ENCODE measurements at places on chromosomes 11 and 22. TPM values are rescaled to one million over a fixed set of nuclear protein-coding genes. Genes with fewer than 3 reads are reported as not detected.

CARNS1 gene
- total RNA-seq = 5.1 TPM

CFAP300 gene
- 5.6 TPM for total RNA-seq

SCGB1D2 gene
- total RNA-seq = not detected

CLDN5 gene
- 74.5 TPM for total RNA-seq

NOL12 gene
- total RNA-seq = 24.6 TPM

CNIH2 gene
- 8.2 TPM for total RNA-seq

KRTAP5-8 gene
- total RNA-seq = not detected

NPAS4 gene
- total RNA-seq = 0.82 TPM

APOA5 gene
- total RNA-seq = not detected

SERPING1 gene
- total RNA-seq = 31.2 TPM

LDHA gene
- 507 TPM for total RNA-seq

DBX1 gene
- not detected for total RNA-seq

ZNRF3 gene
- total RNA-seq = 12.2 TPM

OOSP4A gene
- not detected for total RNA-seq

TCN2 gene
- total RNA-seq = 31.2 TPM

KCTD14 gene
- 2.7 TPM for total RNA-seq

P2RY6 gene
- 0.44 TPM for total RNA-seq

PANX3 gene
- total RNA-seq = not detected

MYOD1 gene
- total RNA-seq = 2.4 TPM

TMEM218 gene
- 46.2 TPM for total RNA-seq

RFPL1 gene
- total RNA-seq = not detected

OR5B21 gene
- total RNA-seq = not detected

TENM4 gene
- 73.8 TPM for total RNA-seq

MSANTD2 gene
- total RNA-seq = 36.9 TPM

MPEG1 gene
- 9.2 TPM for total RNA-seq

NCR3LG1 gene
- total RNA-seq = 3.6 TPM

OR4D5 gene
- not detected for total RNA-seq

SLC6A5 gene
- 0.99 TPM for total RNA-seq

TNNI2 gene
- 103 TPM for total RNA-seq

RGL4 gene
- not detected for total RNA-seq

ZNF202 gene
- 16.1 TPM for total RNA-seq

IFITM10 gene
- 9.5 TPM for total RNA-seq

MUC6 gene
- not detected for total RNA-seq

KCNQ1OT1 gene
- 10.4 TPM for total RNA-seq

OR5A1 gene
- not detected for total RNA-seq

NXPE2 gene
- total RNA-seq = 0.33 TPM

KREMEN1 gene
- total RNA-seq = 38.2 TPM

OR52N4 gene
- total RNA-seq = not detected

RASSF10 gene
- 2.0 TPM for total RNA-seq

SLC22A12 gene
- not detected for total RNA-seq

CCDC116 gene
- total RNA-seq = 0.27 TPM

MAPK8IP1 gene
- total RNA-seq = 33.6 TPM

HARBI1 gene
- 4.4 TPM for total RNA-seq

E2F8 gene
- 2.5 TPM for total RNA-seq

All from camera-type eye (tissue), 1 donor.